Fibroblast of skin of scalp (primary cell): ENCODE measurements at places on chromosomes 1 and 21.

- DNase-seq, result no peak
These were observed 1.5 kb downstream of the SLAMF6 start for GRCh38 chr1:160521554-160521953.

GRCh38 chr1:110228381-110228780 is 18.3 kb downstream of the KCNC4 start:
- no peak for DNase-seq

DNA sequence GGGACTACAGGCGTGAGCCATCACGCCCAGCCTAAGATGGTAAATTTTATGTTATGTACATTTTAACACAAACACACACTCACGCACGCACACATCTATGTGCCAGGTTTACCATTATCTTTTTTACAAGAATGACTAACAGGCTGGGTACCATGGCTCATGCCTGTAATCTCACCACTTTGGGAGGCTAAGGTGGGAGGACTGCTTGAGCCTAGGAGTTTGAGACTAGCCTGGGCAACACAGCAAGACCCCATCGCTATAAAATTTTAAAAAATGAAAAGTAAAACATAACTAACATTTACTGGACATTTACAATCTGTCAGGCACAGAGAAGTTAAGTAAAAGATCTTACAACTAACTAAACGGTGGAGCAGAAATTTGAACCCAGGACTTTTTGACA is 14.7 kb downstream of the GATAD2B start:
- no peak for DNase-seq

DNA sequence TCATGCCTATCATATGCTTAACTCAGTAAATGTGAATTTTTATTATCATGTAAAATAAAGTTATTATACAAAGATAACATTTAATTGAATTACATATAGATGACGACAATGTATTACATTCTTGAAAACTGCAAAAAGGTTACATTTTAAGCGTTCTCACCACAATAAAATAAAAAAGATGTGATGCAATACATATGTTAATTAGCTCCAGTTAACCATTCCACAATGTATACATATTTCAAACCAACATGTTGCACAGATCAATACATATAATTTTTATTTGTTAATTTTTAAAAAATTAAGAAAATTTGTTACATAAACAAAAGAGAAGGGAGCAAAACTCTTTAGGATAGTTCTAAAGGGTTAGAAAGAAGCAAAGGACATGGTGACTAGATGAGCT is 183.7 kb downstream of the VAV3 start:
- no peak for DNase-seq

DNA sequence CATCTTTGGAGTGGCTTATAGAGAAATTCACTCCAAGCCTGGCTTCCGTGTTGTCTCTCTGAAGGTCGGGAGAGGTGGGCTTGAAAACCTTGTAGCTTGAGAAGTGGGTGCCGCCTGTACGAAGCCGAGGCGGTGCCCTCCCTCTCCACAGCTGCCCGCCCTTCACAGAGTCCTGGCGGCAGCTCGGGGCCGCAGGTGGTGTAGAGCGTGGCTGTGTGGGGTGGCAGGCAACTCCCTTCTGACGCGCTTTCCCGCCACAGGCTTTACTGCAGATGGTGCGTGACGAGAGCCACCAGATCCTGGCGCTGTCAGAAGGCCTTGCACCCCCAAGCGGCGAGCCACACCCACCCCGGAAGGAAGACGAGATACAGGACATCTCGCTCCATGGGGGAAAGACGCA is 33.1 kb upstream of the DIP2A start:
- no peak for DNase-seq

DNA sequence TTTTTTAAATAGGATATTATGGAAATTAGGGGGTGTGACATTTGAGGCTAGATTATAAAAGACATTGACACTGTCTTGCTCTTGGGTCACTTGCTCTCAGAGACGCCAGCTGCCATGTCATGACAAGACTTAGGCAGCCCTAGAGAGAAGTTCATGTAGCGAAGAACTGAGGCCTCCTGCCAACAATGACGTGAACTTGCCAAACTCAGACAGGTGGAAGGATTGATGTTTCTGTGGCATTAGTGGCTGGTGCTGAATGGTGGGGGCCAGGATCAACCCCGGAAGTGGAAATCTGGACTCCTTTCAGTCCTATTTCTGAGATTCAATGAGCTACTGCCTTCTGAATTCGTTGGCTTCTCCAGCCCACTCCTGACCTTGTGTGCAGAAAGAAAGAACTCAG is 14.7 kb downstream of the NCF2 start:
- no peak for DNase-seq

- DNase-seq, result peak; percentile 13
These were observed 29.4 kb upstream of the TRIM17 start for GRCh38 chr1:228445843-228446650.

GRCh38 chr1:202567738-202568137 is 142.5 kb downstream of the SYT2 start:
- peak; percentile 86 for DNase-seq

DNA sequence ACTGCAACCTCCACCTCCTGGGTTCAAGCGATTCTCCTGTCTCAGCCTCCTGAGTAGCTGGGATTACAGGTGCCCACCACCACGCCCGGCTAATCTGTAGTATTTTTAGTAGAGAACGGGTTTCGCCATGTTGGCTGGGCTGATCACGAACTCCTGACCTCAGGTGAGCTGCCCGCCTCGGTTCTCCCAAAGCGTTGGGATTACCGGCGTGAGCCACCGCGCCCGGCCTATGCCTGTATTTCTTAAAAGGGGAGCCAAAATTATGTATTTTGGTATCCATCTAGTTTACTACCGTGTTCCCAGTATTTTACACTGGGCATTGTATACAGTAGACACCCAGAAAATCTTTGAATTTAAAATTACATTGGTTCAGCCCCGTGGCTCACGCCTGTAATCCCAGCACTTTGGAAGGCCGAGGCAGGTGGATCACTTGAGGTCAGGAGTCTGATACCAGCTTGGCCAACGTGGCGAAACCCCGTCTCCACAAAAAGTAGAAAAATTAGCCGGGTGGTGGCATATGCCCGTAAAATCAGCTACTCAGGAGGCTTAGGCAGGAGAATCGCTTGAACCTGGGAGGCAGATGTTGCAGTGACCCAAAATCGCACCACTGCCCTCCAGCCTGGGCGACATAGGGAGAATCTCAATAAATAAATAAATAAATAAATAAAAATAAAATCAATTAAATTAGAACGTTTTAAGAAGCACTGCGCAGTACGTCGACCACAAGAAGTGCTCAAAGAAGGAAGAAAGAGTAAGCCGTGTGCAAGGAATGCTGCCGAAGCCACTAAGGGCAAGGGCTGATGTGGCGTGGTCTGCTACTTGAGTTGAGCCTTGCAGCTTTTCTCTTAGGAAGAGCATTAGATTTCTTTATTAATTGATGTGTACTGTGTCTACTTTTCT is 1.5 kb upstream of the THRAP3 start:
- DNase-seq, result no peak

- peak; percentile 31 for DNase-seq
These were observed 150.0 kb downstream of the ADGRL2 start for GRCh38 chr1:81950591-81951244.

DNA sequence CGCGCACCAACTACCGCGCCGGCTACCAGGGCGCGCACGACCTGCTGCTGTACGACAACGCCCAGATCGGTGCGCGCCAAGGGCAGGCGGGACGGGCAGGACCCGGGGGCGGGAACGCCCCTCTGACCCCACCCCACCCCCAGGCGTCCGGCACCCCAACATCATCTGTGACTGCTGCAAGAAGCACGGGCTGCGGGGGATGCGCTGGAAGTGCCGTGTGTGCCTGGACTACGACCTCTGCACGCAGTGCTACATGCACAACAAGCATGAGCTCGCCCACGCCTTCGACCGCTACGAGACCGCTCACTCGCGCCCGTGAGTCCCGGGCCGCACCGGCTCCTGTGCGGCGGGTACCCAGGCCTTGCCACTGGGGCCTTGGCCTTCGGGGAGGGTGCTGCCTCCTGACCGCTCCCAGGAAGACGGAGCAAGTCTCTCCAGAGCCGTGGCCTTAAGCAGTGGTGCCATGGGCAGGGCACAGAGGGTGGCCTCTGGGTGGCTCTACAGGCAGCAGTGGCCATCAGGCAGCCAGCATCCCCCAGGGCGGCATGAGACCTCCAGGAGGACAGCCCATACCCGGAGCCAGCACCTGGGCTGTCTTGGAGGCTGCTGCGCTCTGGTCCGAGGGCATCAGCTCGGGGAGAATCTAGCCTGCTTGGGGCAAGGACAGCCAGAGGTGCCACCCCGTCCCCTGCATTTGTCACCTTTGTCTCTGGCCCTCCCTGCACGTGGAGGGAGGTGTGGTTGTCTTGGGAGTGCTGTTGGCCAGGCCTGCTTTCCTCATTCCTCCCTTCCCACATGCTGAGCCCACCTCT is 8.1 kb upstream of the MMP23B start:
- DNase-seq, result no peak

GRCh38 chr1:202276081-202276715 is 65.5 kb downstream of the UBE2T start:
- DNase-seq, result no peak

- no peak for DNase-seq
These were observed 66.2 kb downstream of the SLC45A1 start for GRCh38 chr1:8384088-8384487.

DNA sequence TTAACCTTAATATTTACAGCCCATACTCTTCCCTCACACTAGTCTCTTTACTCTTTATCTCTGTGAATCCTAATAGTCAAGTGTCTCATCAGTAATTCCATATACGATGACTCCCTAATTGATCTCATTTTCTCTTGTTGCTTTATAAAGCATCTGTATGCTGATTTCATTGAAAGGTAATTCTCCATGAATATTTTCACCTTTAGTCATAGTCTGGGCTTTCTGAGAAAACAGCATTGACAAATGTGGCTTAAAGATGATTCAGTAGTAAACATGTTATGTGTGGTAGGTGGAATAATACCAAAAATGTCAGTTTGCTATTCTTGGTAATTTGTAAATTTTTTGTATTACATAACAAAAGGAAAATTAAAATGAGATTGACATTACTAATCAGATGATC is 1176.5 kb downstream of the NCAM2 start:
- no peak for DNase-seq

GRCh38 chr1:70738624-70739023 is 309.0 kb downstream of the PTGER3 start:
- DNase-seq, result no peak

GRCh38 chr1:54174106-54174505 is 21.3 kb upstream of the CDCP2 start:
- no peak for DNase-seq

- DNase-seq, result no peak
These were observed 308.2 kb downstream of the DISC1 start for GRCh38 chr1:231934797-231935196.

DNA sequence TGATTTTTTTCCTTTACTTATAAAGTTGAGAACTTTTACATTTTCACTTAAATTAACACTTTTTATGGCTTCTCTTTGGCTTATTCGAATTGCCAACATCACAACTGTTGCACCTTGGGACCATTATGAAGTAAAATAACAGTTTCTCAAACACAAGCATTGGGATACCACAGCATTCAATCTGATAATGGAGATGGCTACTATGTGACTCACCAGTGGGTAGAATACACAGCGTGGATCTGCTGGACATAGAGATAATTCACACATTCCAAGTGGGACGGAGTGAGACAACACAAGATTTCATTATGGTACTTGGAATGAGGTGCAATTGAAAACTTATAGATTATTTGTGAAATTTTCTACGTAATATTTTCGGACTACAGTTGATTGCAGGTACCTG is 68.0 kb downstream of the ADAMTS1 start:
- DNase-seq, result no peak

DNA sequence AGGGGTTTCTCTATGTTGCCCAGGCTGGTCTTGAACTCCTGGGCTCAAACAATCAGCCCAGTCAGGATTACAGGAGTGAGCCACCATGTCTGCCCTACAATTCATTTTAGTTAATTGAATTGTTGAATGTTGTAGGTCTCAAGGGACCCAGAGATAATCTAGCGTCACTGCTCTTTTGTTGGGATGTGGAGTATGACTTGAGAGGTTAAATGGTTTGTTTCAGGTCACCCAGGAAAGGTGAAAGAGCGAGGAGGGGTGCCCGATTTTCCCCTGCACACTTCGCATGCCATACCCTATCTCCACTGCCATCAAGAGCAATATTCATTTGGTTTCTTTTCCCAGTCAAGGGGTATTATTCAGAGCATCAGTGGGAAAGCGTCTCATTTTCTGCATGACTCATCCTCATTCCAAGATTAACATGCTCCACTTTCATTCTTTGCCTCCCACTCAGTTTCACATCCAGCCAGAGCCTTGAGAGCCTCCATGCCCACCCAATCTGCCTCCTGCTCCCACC is 13.1 kb upstream of the SLC30A1 start:
- DNase-seq, result peak; percentile 83

DNA sequence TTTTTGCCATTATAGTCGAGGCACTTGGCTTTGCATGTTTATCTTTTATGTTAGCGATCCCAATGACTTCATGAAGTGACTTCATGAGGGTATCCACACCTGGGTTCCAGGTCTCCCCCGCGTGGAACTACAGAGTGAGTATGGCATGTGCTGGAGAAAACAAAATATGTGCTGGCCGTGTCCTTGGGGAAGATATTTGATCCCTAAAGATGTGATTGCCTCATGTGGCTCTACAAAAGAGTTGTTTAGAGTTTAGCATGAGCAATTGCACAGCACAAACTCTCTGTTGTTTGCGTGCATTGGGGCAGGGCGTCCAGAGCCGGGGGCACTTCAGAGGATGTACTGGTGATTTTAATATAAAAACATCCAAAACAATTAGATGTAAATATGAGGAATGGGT is 4.8 kb downstream of the IL10RB start:
- DNase-seq, result no peak

DNA sequence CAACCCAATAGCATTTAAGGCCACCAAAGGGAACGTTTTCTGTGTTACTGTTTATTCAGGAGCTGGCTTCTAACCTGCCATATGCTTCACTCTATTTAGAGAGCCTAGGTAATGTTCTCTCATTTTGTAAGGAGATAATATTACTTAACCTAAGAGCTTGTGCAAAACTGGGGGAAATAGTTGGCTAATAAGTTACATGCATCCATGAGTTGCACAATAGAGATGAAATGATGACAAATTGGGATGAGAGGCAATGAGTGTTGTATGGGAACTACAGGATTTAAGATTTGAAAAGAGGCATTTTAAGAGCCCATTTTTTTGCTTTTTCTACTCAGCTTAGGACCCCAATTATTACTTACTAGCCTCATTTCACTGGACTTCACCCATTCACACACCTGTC is 151.0 kb downstream of the ST6GALNAC3 start:
- DNase-seq, result no peak

- DNase-seq, result no peak
These were observed 867 bp downstream of the PTGFRN start for GRCh38 chr1:116910379-116911187.

GRCh38 chr1:29200906-29201594 is 19.4 kb upstream of the SRSF4 start:
- DNase-seq, result peak; percentile 43

- peak; percentile 63 for DNase-seq
These were observed 21.5 kb downstream of the STPG1 start for GRCh38 chr1:24391882-24392603.

GRCh38 chr1:160338580-160338979 is 4.5 kb downstream of the COPA start:
- DNase-seq, result no peak

GRCh38 chr1:155725142-155725541 is 36.3 kb downstream of the DAP3 start:
- DNase-seq, result no peak

GRCh38 chr1:181391301-181391900 is 91.9 kb upstream of the CACNA1E start:
- no peak for DNase-seq
